ENCODE measurements at places on chromosomes 7 and 10.

GRCh38 chr7:127667017-127667670 is 15.2 kb downstream of the SND1 start:
- no peak for DNase-seq

DNA sequence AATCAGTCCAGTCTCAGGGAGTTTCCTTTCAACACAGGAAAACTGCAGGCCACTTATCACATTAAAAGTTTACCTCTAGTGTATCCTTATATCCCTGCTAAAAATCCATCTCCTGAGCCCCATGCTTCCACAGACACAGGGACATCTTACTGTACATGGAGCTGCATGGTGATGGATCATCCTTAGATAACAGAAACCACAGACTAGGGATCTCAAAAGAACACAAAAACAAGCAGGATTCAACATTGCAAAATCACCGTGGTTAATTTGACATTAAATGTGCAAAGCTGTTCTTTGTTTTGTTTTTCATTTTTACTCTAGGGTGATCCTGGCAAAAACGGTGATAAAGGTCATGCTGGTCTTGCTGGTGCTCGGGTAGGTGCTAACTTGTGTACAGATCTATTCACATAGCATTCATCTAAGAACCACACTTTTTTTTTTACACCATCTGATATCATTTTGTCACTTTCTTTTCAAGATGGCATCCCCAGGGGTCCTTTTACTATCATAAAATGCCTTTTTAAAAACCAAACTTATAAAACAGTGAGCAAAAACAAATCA is 18.1 kb downstream of the COL1A2 start:
- DNase-seq: no peak

DNA sequence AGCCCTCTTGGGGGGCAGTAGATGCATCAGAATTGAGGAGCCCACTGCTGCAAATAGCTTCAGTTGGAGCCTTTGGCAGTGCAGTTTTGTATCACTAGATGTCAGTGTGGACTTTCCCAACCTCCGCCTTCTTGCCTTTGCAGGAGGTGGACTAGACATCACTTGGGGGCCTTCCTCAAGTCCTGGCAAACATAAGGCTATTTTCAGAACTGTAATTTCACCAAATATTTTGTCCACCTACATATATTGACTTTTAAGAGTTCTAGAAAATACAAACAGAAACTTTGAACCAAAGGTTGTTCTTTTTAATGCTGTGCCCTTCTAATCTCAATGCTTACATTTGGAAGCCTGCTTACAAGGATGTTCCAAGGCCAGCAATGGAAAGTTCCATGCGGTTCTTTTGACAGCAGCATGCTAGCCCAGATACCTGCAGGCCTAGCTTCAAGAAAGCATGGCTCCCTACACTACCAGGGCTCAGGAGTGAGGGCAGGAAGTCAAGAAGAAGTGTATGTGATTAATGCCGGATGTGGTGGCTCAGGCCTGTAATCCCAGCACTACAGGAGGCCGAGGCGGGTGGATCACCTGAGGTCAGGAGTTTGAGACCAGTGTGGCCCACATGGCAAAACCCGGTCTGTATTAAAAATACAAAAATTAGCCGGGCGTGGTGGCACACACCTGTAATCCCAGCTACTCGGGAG is 8.0 kb upstream of the ZNRF2 start:
- DNase-seq: peak; percentile 22

- DNase-seq: no peak
Observed at GRCh38 chr10:127945341-127945758, 38.4 kb downstream of the PTPRE start.

DNA sequence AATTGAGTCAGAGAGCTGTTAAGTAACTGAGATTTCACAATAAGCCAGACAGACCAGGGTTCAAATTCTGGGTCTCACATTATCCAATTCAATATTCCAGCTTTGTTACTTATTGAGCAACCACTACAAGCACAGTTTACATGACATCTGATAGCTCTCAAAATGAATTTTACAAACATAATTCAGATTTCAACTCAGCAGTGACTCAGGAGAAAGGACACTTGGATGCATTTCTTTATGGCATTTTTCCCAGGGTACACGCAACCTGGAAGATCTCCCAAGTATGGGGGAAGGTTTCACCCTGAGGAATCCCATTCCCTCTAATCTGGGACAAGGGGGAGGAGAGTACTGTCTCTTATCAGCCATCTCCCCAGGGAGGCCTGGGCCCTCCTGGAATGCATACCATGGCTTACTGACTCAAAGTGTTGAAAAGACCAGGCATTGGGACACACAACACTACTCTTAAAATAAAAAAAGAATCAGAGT is 102.4 kb downstream of the CFTR start:
- no peak for DNase-seq

- no peak for DNase-seq
Observed at GRCh38 chr7:77685233-77685632, 11.0 kb upstream of the RSBN1L start.

DNA sequence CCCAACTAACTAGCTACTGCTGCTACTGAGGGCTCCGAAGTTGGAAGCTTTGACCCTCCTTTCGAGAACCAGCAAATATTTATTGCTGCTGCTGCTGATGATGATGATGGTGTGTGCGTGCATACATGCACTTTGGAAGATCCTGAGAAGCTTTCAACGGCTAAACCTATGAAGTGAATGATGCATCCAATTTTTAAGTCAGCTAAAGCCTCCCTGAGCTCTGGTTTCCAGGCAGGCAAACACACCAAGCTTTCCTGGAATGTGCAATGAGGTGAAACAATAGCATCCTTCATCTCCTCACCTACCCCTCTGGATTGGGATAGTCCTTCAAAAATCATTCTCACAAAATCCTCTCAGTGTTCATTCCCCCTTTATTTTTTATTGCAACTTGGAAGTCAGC is 13.9 kb downstream of the MACC1 start:
- DNase-seq: no peak

- no peak for DNase-seq
Observed at GRCh38 chr10:21512573-21513404, 12.7 kb downstream of the SKIDA1 start.

DNA sequence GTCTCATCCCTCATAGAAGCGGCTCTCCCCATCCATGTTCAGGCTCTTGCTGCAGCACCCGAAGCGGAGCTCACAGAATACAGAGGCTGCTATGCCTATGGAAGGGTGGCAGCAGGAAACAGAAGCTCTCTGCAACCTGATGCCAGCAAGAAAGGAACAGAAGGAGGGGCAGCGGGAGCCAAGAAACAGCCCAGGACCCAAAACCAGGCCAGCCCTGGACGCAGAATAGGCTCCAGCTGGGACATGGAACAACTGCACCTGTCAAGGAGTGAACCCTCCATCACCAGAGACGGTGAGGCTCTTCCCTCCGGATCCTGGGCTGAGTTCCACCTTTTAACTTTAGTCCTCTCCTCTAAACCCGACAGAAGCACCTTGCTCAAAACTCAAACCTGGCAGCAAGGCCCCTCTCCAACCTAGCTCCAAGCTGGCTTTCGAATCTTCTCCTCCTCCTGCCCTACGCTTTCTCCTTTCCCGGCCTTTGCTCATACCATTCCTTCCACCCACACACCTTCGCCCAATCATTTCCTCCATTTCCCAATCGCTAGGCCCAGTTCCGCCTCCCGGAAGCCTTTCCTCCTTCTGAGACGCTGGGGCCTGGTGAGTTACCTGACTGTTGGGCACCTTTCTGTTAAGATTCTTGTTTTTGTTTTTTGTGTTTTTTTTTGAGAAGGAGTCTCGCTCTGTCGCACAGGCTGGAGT is 122.8 kb upstream of the ZNF92 start:
- DNase-seq: no peak

DNA sequence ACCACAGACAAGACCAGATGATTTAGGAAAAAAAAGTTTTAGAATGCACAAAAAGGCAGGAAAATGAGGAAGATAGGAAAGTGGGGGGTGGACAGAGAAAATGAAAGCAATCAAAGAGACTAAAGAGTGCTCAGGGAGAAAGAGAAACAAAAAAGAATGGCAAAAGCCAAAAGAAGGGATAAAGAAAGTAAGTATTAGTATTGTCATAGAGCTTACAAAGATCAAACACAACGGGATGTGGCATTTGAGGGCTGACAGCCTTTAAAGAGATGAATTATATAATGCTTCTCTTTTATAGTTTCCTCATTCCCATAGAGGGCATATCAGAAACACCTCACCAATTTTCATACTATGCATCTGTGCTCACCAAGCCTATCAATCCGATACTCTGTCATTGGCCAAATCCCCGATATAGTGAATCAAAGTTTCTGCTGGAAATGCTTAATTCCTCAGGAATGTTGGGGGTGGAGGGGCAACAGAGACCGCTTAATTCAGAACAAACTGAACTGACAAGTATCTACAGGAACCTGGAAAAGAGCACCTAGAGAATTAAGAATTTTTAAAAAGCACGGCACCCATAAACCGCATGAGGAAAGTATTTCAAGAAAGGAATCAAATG is 2.7 kb downstream of the COG5 start:
- DNase-seq: no peak

GRCh38 chr10:93541402-93542357 is 24.8 kb upstream of the FFAR4 start:
- DNase-seq: no peak

GRCh38 chr7:38127216-38128207 is 50.5 kb upstream of the STARD3NL start:
- DNase-seq: no peak

GRCh38 chr7:6416516-6417145 is 31.1 kb downstream of the DAGLB start:
- no peak for DNase-seq

- DNase-seq: no peak
Observed at GRCh38 chr7:83085299-83085698, 77.4 kb downstream of the PCLO start.

DNA sequence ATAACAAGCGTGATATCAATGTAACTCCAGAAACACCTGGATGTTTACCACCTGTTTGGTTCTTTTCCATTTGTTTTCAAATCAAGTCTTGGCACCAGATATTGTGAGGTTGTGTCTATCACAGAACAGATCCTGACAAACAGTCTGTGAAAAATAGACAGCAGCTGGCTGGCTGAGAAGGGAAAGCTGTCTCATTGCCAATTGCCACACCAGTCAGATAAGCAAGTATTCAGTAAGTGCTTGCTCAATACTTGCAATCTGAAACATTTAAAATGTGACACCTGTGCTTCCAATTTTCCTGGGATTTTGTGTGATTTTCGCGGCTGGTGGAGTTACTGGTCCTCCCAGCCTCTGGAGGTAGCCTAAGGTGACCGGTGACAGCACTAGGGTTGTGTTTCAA is 147.9 kb upstream of the MYO3A start:
- no peak for DNase-seq

DNA sequence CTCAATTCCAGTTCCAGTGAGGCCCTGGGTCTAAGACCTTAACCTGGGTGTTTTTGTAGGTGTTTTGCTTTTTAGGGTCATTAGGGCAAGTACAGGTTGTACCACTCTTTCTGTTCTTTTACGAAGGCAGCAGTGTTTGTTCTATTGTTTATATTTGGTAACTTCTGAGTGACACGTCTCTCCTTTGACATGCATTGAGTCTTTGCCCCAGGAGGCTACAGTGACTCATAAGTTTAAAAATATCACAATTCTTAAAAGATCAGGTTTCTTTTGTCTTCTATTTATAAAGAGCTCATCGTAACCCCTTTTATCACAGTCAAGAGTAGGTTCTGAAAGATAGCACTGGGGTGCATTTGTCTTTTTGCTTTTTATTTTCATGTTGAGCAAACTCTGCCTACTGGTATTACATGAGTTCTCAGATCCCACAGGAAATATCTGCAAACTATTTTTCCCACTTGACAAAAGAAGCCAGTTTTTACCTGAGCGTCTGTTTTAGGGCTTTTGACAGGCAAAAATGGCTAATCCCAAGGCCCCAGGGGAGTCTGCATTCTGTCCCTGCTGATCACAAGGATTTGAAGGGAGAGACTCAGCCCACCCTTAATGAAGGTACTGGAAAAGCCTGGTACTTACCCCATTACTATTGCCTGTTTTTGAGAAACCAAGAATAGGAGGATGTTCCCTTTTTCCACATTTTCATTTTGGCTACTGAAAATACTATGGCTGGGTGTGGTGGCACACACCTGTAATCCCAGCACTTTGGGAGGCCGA is 7.9 kb downstream of the NUDT13 start:
- DNase-seq: no peak

- no peak for DNase-seq
Observed at GRCh38 chr7:77570330-77571011, 33.4 kb downstream of the PTPN12 start.

- no peak for DNase-seq
Observed at GRCh38 chr7:21939136-21939857, 6.4 kb downstream of the CDCA7L start.

- no peak for DNase-seq
Observed at GRCh38 chr7:1923409-1924257, 253.6 kb downstream of the ELFN1 start.

DNA sequence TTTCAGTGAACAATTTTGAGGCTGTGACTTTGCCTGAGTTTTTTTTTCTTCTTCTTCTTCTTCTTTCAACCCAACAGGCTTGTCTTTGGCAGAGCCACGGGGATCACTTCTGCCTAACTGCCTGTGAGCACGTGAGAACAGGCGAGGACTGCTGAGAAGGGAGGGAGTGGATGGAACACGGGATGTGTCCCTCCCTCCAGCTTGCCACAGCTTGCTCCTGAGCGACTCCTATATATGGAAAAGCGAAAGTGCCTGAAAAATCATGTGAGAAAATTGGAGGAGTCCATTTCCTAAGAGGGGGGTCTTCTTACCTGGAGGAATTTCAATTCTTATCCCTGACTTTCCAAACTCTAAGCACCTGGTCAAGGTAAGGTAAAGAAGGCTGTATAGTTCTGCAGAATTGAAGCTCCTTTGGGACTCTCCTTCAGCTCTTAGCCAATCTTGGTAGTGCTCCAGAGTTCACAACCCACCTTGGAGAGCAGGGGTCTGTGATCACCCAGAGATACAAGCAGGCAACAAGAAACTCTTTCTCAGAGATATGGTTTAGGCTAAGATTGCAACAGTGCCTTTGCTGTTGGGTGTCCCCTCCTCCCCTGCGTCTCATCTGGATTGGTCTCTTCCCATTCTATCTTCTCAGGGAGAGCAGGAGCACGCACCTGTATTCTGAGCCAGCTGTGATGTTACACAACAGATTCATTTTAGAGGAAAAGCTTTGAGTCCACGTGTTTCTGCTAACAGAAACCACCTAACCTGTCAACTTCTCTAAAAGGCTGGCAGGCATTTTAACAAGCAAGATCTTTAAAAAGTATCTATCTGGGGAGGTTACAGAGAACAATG is at the start of gene MAT1A:
MAT1A (minus strand) TSS at position 208 of the 837 bp plus-strand sequence. CDS start 235 bp downstream, outside the sequence.
- no peak for DNase-seq

GRCh38 chr10:20173046-20173445 is 356.8 kb downstream of the PLXDC2 start:
- no peak for DNase-seq

DNA sequence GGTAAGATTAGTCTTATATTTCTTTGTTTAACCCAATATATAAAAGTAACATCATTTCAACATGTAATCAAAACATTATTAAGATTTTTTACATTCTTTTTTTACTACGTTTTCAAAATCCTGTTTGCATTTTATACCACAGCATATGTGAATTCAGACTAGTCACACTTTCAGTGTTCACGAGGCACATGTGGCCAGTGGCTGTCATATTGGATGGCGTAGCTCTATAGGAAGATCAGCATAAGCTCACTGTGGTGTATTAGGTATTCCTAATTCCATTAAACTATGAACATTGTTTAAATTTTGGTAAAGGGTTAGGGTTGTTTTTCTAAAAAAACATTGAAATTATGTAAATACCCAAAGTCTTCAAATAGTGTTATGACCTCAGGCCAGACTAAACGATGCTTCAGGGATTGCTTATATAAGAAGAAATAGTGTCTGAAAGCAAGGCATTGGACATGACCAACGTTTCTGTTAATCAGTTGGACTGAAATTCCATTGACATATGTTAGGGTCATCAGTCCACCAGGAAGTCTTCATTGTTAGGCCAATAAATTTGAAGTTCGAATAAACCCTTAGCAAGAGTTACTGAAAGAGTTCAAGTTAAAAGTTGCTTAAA is 97.0 kb downstream of the BICC1 start:
- DNase-seq: no peak

- DNase-seq: no peak
Observed at GRCh38 chr7:127391591-127392181, 822 bp downstream of the ZNF800 start.

All from hypothalamus (tissue), 51 donors.